C1 segment of cervical spinal cord (tissue), 14 donors: ENCODE measurements at places on chromosomes 5 and 9.

- DNase-seq, result no peak
Measured at GRCh38 chr9:78781681-78782080, 484.8 kb downstream of the PSAT1 start.

DNA sequence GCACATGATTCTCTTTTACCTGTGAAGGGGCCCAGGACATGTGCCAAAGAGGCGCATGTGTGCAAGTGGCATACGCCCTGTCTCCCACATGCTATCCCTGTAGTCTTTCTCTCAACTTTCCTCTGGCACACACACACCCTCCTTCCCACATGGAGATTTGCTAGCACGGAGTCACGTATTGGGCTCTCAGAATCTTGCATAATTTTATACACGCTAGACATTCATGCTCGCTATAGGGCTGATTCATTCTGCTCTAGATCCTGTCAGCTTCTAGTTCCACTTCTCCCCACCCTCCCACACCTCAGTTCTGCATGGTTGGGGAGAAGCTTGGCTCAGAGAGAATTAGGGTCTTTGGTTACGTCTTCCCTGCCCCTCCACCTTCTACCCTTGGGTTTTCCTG is 72.8 kb downstream of the CD180 start:
- no peak for DNase-seq

- DNase-seq, result no peak
Measured at GRCh38 chr9:122217640-122218039, 11.1 kb downstream of the LHX6 start.

GRCh38 chr9:91820949-91821880 is 128.8 kb downstream of the ROR2 start:
- DNase-seq, result no peak

DNA sequence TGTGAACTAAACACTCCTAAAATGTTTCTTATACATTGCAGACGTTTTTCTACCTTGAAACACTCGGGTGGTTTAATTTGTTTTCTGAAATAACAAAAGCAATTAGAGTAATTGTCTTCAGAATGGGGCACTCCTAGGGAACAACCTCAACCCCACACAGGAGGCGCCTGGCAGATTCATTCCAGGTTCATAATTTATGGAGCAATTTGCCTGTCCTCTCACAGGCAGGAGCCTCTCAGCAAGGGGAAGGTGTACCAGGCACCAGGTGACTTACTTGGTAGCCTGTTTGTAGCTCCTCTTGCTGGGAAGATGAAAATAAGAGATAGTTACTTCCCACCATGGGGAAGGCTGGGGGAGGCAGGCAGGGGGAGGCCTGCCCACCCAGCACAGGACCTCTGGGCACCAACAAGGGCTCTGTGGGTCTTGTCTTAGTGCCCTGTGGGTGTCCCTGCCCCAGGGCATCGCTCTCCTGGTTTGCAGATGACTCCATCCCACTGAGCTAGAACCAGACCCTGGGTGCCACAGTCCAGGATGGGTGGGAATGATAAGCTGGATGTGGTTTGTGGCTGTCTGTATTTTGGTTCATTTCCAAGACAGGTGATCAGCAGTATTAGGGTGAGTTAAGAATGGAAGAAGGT is 144.4 kb downstream of the FSTL4 start:
- DNase-seq, result no peak

DNA sequence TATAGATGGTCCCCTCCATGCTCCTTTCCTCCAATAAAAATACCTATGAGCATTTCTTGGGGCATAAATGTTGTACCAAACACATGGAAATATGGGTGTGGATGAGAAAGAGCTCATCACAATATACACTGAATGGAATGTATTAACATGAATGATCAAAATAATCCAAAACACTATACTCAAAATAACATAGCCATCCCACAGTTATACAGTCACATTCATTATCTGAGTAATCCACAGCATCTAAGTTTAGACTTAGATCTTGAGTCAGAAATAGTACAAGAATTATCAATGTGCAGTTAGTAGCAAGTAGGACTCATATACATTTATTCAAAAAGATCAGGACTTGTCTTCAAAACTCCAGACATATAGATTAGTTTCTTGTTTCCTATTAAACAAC is 175.2 kb upstream of the NREP start:
- DNase-seq, result no peak

GRCh38 chr9:99720455-99721050 is 101.1 kb upstream of the NR4A3 start:
- DNase-seq, result no peak

DNA sequence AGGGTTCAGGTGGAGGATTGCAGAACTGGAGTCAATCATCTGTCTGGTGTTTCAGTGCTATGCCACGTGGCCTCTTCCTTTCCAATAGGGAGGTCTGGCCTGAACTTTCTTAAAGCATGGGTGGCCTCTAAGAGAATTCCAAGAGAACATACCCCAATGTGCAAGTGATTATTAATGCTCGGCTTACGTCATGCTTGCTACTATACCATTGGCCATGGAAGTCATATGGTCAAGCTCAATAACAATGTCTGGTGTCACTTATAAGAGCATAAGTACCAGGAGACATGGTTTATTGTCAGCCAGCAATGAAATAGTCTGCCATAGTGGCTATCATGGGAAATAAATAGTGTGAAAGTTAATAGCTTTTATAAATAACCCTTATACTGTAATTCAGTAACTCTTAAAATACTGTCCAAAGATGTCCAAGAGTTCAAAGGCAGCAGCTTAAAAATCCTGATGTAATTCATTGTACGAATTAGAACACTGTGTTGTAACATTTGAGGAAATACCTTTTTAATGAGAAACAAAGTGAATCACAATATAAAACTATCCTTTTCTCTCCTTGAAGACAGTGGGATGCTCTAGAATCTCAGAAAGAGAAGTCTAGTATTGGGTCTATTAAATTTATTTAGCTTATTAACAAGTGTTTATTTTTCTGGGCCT is 355.4 kb upstream of the PRR16 start:
- DNase-seq, result no peak

DNA sequence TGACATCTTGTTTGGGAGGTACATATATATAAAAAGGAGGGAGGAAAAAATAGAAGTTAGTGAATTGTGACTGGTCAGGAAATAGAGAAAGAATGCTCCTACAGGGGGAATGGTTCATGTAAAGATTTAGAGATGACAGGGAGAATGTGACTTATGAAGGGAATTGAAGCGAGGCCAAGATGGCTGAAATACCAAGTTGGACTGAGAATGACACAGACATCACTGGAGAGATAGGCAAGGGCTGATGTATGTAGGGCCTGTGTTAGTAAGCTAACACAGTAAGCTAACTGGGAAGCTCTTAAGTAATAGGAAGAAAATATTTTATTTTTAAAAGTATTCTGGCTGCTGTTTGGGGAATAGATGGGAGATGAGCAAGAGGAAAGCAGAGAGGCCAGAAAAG is 286.3 kb downstream of the NNT start:
- DNase-seq, result no peak

GRCh38 chr9:96430377-96430776 is 12.2 kb upstream of the ZNF367 start:
- DNase-seq, result no peak

DNA sequence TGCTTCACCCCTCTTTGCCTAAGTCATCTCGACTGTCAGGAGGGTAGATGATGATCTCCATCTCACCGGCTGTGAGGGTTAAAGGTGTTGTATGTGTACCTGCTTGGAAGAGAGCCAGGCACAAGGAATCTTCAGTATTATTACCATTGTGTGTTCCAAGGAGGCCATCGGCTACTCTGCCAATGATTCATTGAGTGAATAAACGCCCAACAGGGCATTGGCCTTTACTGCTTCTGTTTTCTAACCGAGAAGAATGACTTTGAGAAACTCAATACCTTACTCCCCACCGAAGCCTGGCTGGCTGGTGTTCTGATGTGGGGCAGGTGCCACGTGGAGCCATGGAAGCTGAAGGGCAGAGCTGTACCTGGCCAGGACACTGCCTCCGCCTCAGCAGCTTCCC is 228.8 kb downstream of the SNX18 start:
- no peak for DNase-seq

DNA sequence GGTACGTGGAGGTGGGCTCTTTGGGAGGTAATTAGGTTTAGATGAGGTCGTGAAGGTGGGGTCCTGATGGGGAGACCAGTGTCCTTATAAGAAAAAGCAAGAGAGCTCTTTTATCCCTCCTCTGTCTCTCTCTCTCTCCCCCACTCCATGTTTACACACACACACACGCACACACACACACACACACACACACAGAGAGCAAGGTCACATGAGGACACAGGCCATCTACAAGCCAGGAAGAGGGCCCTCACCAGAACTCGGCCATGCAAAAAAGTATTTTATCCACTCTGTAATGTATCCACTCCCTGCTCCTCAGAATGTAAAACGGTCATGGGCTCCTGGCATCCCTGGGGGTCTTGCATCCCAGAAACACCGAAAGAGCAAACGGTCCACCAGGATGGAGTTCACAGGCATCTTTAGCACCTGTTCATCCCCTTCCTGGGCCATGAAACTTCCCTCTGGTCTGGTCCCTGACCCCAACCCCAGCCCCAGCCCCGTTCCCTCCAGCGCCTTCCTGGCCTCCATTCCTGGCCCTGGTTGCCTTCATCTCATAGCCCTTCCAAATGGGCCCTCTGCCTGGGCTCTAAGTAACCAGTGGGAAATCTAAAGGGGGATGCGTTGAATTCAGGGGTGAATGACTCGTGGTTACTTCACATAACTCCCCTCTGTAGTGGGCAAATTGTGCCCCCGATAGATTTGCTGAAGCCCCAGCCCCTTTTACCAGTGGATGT is 88.8 kb downstream of the NSUN2 start:
- DNase-seq, result no peak

- no peak for DNase-seq
Measured at GRCh38 chr5:646396-647201, 34.5 kb downstream of the CEP72 start.

GRCh38 chr9:124794902-124795491 is 18.1 kb downstream of the OLFML2A start:
- DNase-seq, result no peak

DNA sequence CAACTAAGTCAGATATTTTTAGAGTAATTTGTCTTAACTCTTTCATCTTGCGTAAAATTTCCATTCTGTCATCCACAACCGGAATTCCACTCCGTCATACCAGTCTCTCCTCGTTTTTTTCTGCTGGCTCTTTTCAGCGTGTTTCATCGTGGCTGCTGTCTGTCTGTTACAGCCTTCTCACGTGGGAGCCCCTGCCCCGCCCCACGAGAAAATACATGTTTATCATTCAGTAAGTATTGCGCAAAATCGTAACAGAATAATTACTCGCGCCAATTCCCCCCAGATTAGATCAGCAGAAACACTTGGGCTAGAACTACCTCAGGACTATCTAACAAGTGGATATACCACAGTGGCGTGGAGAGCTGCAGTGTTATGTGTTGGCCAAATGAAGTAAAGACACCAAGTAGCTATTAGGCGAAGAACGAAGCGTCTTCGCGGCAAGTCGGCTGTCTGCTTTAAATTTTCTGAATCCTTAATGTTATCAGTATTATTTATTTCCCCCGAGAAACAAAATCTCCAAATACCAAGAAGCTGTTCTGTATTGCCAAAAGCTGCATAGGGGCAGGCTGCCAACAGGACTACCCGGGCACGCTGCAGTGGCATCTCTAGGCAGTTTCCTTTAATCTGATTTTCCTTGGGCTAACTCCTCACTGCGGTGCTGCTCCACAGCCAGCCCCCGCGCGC is 566 bp upstream of the FOCAD start:
- DNase-seq, result no peak

DNA sequence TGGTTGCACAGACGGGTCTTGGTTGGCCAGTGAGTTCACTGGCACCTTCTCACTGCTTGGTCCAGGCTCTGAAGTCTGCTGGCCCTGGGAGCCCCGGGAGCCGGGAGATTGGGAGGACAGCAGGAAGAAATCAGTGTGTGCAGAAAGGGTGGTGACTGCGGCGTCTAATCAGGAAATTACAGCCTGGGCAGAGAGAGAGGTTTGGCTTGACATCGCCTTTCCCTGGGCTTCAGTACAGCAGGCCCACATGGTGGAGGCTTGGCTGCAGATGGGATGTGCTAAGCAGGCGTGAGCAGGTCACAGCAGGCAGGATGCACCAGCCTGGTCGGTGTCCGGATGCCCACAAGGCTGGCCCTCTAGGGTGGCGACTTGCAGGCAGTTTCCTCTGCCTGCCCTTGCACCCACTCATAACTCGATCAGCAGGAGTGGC is 17.2 kb downstream of the PITX1 start:
- DNase-seq, result no peak

- no peak for DNase-seq
Measured at GRCh38 chr5:28737682-28738081, 1699.3 kb upstream of the CDH9 start.

- DNase-seq, result no peak
Measured at GRCh38 chr5:167965710-167966109, 325.7 kb upstream of the WWC1 start.

DNA sequence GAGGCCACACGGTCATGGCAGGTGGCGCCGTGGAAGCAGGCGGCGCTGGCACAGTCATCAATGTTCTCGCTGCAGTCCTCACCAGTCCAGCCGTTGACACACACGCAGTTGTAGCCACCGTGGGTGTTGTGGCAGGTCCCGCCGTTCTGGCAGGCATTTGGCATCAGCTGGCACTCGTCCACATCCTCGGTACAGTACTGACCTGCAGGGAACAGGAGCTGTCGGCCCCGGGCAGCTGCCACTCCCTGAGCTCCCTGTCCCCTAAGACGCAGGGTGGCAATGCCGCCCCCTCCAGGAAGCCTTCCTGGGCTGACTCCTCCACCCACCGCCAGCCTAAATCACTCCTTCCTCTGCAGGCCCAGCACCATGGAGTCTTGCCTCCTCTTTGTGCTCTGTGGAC is 27.2 kb downstream of the NOTCH1 start:
- no peak for DNase-seq

- no peak for DNase-seq
Measured at GRCh38 chr5:133373121-133373870, 239.0 kb downstream of the FSTL4 start.

DNA sequence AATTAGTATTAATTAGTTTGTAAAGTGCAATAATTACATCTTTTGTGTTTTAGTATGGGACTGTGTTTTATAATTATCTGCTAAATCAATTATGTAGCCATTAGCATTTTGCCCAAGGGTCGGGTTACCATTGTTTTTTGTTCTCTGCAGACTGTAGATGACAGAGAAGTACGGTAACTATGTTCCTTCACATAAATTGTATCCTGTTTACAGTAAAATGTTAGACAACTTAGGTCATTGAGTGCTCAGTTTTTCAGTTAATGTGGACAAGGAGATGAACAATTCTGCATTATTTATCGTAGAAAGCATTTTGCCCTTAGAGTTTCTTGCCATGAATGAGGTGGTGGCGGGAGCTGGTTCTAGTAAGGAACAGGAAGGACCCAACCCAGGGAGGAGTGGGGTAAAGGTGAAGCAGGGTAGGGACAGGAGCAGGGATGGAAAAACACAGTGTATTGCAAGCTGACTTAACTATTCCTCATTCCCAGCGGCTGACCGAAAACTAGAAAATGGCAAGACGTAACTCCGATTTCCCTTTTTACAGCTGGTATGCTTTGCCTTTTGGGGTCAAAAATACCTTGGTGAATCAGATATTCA is 243.7 kb upstream of the SLC24A2 start:
- DNase-seq, result no peak

DNA sequence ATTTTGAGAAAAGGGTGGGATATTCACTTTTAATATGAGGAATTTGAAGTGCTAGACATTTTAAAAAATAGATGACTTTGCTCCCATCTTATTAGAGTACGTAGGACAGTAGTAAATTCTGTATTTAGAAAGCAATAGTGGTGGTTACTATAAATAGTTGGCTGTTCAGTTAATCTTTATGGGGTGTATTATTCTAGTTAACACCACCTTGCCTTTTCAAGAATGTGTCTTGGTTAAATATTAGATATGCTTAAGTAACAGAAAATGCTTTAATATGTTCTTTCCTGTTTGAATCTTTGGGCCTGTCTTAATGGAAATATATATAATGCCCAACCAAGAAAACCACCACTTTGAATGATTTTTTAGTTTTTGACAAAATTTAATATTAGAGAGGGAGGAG is 608.7 kb upstream of the FAM174A start:
- DNase-seq, result no peak
